ENCODE measurements at places on chromosomes 11 and 22.

- DNase-seq, result no peak
Observed at GRCh38 chr11:8785998-8786397, 103.4 kb downstream of the RPL27A start.

DNA sequence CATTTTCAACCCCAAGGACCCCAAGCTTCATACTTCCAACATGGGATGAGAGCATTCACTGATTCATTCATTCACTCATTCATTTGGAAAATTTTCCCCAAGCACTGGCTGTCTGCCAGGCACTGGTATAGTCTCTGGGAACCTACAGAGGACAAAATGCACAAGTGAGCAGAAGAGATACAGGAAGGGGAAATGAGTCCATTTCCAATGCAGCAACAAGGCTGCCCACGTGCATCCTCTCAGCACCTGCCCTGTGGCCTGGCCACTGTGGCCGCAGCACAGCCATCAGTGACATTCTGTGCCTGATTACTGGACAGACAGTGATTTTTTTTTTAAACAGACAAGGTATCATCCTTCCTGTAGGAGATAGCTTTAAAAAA, 96.0 kb upstream of the PITPNB start:
- no peak for DNase-seq

GRCh38 chr11:44229098-44229497, 80.8 kb downstream of the ALX4 start:
- DNase-seq, result no peak

DNA sequence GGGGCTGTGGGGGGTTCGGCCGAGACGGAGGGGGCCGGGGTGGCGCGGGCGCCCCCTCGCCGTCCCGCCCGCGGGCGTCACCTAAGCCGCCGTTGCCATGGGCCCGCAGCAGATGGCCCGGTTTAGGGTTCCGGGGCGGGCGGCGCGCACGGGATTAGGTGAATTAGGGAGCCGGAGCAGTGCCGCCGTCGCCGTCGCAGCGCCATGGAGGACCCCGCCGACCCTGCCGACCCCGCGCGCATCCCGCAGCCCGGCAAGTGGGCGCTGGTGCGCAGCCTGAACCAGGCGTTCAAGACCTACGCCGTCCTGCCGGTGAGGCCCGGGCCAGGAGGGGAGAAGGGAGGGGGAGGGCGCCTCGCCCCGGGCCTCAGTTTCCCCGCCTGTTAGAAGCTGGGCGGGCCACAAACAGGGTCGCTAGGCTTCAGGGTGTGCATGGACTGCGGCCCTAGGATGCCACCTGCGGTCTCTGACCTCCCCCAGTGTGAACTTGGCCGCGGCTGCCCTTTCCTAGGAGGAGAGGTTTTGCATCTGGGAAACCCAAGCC, 10.1 kb downstream of the MYO7A start:
- DNase-seq, result no peak

DNA sequence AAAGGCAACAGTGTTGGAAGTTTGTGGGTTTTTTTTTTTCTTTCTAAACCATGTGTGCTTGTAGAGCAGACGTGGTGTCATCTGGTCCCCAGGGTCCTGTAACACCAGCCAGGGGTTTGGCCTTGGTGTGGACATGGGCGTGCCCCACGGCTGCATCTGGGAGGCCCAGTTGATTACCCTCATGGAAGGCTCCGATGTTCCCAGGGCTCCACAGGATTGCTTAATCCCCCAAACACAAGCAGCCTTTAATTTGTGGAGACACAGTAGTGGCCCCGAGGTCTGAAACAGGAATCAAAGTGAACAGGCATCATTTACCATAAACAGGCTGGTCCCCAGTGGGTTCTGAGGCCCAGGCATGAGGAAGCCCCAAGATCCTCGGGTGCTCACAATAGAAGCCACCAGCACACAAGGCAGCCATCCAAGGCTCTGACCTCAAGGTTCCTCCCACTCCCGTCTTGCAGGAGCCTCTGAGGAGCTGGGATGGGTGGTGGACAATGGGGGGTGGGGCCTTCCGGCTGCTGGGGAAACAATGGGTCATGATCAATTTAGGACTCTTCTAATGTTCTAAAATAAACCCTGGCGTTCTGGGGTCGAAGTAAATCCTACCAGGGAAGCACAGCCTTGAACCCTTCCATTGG, 115.0 kb upstream of the CD82 start:
- DNase-seq, result no peak

- no peak for DNase-seq
Observed at GRCh38 chr11:89436071-89436470, 55.1 kb downstream of the NOX4 start.

All from foreskin melanocyte (primary cell).